ENCODE measurements at places on chromosomes 6 and 20. TPM values are rescaled to one million over a fixed set of nuclear protein-coding genes. Genes with fewer than 3 reads are reported as not detected.
A peak's percentile ranks its signal among the peaks of the same experiment; 100 is the strongest.

The TMEM74B gene
- 18.4 TPM for total RNA-seq

The FOXF2 gene
- total RNA-seq = not detected

The FAM209B gene
- not detected for total RNA-seq

The NRSN1 gene
- total RNA-seq = not detected

The DOK5 gene
- not detected for total RNA-seq

The MCM3 gene
- 201 TPM for total RNA-seq

DNA sequence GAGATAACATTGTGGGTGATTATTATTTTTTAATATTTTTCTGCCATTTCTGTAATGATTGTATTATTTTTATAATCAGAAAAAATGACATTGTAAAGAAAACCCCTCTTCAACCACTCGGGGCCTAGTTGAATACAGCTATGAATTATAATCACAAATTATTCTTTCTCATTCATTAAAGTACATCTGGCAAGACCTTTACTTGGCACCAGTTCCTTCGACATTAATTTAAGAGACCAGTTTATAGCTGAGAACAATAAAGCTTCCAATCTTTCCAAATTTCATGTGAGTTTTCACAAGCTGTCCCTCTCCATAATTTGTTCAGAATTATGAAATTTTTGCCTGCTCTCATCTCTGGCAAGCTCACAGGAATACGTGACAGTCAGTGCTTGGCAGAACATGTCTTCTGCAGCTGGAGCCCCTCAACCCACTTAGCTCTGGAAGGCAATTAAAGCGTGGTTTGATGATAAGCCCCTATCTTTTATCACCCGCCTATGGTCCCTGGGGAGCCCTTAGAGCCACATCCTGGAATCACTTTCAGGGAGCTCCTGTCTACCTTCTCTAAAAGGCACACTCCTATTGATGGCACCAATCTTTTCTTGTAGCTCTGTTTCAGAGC lies 237.2 kb upstream of the PRND start:
- H3K36me3 ChIP-seq = no peaks in the 10 kb centered on the region
- H3K4me1 ChIP-seq = peaks cover 30% of the 10 kb centered on the region
- H3K4me3 ChIP-seq = no peak overlapping the region
- no peaks in the 10 kb centered on the region for H3K27me3 ChIP-seq
- no peak overlapping the region for H3K27ac ChIP-seq
- no peak for DNase-seq

DNA sequence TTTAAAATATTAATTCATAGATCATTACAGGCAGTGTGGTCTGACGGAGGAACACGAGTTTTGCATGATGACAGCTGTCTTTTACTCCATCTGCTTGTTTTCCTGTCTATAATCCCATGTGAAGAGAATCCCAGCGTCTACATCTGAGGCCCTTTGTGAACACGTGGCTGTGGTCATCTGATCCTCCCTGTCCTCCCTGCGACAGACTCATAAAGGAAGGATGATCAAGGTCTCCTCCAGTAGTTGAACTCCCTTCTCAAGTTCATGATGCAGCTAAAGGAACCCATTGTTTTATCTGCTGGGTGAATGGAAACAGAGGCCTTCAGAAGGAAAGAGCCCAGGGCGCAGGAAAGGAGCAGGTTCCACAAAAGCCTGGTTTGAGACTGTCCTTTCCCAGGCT lies 435.8 kb upstream of the JARID2 start:
- no peaks in the 10 kb centered on the region for H3K4me1 ChIP-seq
- H3K4me3 ChIP-seq = no peak overlapping the region
- no peaks in the 10 kb centered on the region for H3K36me3 ChIP-seq
- no peaks in the 10 kb centered on the region for H3K27me3 ChIP-seq
- H3K27ac ChIP-seq = no peak overlapping the region

- DNase-seq = no peak
- H3K27me3 ChIP-seq = no peaks in the 10 kb centered on the region
- H3K4me3 ChIP-seq = no peak overlapping the region
- H3K4me1 ChIP-seq = no peaks in the 10 kb centered on the region
- no peaks in the 10 kb centered on the region for H3K36me3 ChIP-seq
- H3K27ac ChIP-seq = no peak overlapping the region
These were observed 222.6 kb downstream of the EYA4 start for GRCh38 chr6:133463790-133464189.

GRCh38 chr20:33850159-33850558 lies 39.0 kb downstream of the CHMP4B start:
- H3K4me1 ChIP-seq = no peaks in the 10 kb centered on the region
- no peak overlapping the region for H3K27ac ChIP-seq
- DNase-seq = peak; percentile 17
- no peak overlapping the region for H3K4me3 ChIP-seq
- H3K27me3 ChIP-seq = no peaks in the 10 kb centered on the region
- peaks cover 35% of the 10 kb centered on the region for H3K36me3 ChIP-seq

DNA sequence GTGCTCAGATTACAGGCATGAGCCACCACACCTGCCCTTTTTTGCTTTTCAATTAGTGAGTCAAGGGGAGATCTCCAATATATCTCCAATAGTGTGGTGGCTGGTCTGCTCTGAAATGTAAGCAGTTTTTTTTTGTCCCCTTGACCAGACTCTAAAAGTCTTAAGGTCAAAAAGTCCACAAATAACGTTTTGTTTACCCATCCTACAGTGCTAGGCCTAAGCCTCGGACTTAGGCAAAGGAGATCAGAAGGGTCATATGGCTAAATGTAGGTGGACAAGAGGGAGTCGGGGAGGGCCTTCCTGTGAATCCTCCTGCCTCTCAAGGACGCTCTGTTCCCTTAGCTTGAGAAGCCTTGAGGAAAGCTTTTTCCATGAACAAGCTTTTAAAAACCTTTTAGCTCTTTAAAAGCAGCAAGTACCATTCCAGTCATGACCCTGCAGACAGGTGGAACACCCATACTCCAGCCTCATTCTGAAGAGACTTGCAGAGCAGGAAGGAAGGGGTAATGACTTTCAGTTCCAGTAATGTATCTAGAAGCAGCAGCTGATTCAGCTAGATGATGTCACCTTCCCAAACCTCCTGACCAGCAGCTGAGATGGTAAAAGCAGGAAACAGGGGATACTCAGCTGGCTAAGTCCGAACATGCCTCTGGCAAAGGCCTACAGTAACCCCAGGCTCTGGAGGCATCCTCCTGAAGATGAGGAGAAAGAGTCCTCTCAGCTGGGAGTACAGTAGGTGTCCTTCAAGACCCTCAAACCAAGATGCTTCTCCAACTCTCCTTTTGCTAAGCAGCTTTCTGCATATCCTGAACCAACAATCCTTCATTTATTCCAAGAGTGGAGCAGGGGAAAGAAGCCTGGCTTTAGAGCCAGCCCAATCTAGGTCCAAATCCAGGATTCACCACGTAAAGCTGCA lies 23.6 kb downstream of the BCL2L1 start:
- DNase-seq = peak; percentile 88
- no peak overlapping the region for H3K4me3 ChIP-seq
- H3K27me3 ChIP-seq = no peaks in the 10 kb centered on the region
- H3K4me1 ChIP-seq = peaks cover 75% of the 10 kb centered on the region

GRCh38 chr20:16599257-16599656 lies 26.0 kb upstream of the KIF16B start:
- no peaks in the 10 kb centered on the region for H3K36me3 ChIP-seq
- no peak overlapping the region for H3K4me3 ChIP-seq
- H3K27ac ChIP-seq = no peak overlapping the region

- no peak overlapping the region for H3K27ac ChIP-seq
- no peak overlapping the region for H3K4me3 ChIP-seq
- no peaks in the 10 kb centered on the region for H3K4me1 ChIP-seq
- no peaks in the 10 kb centered on the region for H3K27me3 ChIP-seq
- no peak for DNase-seq
- no peaks in the 10 kb centered on the region for H3K36me3 ChIP-seq
These were observed 18.6 kb downstream of the MOXD1 start for GRCh38 chr6:132382630-132383175.

DNA sequence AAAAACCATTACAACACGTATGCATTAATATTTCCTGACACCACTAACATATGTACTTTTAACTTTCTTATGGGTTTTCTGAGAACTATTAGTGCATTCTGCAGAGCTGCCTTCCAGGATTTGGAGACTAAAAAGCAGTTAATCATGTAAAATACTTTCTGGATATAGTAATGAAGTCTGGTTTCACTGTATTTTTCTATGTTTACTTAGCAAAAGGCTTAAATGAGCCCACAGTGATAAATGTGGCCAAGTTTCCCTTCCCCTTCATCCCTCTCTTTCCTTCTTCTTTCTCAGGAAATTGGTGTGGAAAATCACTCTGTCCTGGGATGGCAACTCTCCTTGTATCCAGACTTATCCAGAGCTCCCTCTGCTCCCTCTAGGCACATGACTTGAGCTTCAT lies 29.7 kb upstream of the ENPP1 start:
- no peak overlapping the region for H3K27ac ChIP-seq
- H3K36me3 ChIP-seq = no peaks in the 10 kb centered on the region
- H3K27me3 ChIP-seq = no peaks in the 10 kb centered on the region
- no peaks in the 10 kb centered on the region for H3K4me1 ChIP-seq
- H3K4me3 ChIP-seq = no peak overlapping the region

- no peaks in the 10 kb centered on the region for H3K36me3 ChIP-seq
- no peak overlapping the region for H3K27ac ChIP-seq
- no peak for DNase-seq
- peaks cover 19% of the 10 kb centered on the region for H3K4me1 ChIP-seq
These were observed 353.3 kb upstream of the ARID1B start for GRCh38 chr6:156423829-156424228.

GRCh38 chr6:7260291-7261031 lies 52.5 kb downstream of the SSR1 start:
- H3K27me3 ChIP-seq = no peaks in the 10 kb centered on the region
- peak overlapping the region; percentile 64 for H3K27ac ChIP-seq
- H3K36me3 ChIP-seq = no peaks in the 10 kb centered on the region
- DNase-seq = no peak
- peaks cover 17% of the 10 kb centered on the region for H3K4me1 ChIP-seq

DNA sequence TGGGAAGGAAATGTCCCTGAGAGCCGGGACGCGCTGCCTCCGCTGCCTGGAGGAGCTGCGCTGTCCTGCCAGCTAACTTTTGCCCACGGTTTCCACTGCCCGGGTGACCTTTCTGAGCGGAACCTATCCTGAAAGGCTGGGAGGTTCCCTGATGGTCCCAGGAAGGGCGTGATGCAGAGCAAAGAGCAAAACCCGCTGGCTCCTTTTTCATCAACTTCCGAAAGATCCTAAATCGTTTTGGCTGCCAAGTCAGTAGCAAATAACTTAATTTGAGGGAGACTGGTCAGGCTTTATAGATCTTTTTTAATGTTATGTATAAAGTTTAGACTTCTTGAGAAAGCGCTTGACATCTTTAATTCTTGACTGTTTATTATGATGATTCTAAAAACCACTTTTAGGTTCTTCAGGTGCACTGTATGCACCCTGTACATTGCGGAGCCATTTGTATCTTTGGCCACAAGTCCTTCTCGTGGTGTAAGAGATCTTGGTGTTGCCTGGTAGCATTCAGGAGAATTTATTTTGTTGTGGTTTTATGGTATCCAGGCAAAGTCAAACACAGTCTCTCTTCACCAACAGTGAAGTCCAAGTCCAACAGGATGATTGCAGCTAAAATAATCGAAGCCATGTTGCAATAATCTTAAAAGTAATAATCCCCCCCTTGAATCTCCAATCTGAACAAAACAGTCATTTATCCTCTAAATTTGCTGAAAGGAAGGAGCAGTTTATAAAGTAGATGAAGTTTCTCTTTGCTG lies at the start of gene SYNE1:
Gene SYNE1, minus strand, starts transcription at position 67 of the 752 bp plus-strand sequence. CDS start 9,031 bp downstream, outside the sequence.
- H3K27me3 ChIP-seq = peaks cover 67% of the 10 kb centered on the region
- H3K36me3 ChIP-seq = no peaks in the 10 kb centered on the region
- DNase-seq = no peak
- H3K4me1 ChIP-seq = no peaks in the 10 kb centered on the region
- no peak within 1 kb of the TSS for H3K4me3 ChIP-seq

DNA sequence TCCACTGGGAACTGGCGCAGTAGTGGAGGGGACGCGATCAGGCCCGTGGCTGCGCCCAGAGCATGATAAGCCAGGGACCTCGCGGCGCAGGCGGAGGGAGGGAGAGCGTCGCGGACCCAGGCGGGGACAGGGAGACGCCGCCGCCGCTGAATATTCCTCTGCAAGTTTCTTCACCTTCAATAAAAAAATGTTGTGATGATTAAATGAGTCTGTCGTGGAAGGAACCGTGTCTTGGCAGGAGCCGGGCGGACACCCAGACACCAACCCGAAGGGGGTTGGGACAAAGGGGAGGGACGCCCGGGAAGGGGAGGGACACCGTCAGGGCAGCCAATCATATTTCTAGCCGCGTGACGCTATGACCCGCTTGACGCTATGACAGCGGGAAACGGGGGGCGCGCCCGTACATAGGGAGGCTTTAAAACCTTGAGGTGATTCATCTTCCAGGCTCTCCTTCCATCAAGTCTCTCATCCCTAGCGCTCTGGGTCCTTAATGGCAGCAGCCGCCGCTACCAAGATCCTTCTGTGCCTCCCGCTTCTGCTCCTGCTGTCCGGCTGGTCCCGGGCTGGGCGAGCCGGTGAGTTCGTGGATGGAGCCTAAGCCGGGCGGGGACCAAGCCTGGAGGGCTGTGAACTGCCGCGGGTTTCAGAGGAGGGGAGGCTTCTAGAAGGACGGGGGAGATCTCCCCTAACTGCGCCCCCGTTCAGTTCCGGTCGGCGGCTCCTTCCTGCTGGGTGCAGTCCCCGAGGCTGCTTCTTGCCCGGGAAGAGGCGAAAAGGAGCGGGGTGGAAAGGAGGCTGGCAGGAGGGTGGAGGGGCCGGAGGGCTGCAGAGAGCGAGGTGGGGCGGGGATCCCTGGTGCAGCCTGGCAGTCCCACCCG lies at the start of gene ULBP2:
Gene ULBP2, plus strand, starts transcription at position 432 of the 878 bp plus-strand sequence. Its CDS starts 59 bp downstream, at position 491.
- H3K4me1 ChIP-seq = peaks cover 7% of the 10 kb centered on the region
- peak within 1 kb of the TSS; percentile 83 for H3K4me3 ChIP-seq
- H3K27me3 ChIP-seq = no peaks in the 10 kb centered on the region
- no peak within 1 kb of the TSS for H3K27ac ChIP-seq
- no peaks in the 10 kb centered on the region for H3K36me3 ChIP-seq

GRCh38 chr6:108594640-108595039 lies 33.9 kb downstream of the FOXO3 start:
- H3K36me3 ChIP-seq = no peaks in the 10 kb centered on the region
- no peak overlapping the region for H3K27ac ChIP-seq
- peak; percentile 13 for DNase-seq
- peaks cover 8% of the 10 kb centered on the region for H3K4me1 ChIP-seq
- H3K4me3 ChIP-seq = no peak overlapping the region

DNA sequence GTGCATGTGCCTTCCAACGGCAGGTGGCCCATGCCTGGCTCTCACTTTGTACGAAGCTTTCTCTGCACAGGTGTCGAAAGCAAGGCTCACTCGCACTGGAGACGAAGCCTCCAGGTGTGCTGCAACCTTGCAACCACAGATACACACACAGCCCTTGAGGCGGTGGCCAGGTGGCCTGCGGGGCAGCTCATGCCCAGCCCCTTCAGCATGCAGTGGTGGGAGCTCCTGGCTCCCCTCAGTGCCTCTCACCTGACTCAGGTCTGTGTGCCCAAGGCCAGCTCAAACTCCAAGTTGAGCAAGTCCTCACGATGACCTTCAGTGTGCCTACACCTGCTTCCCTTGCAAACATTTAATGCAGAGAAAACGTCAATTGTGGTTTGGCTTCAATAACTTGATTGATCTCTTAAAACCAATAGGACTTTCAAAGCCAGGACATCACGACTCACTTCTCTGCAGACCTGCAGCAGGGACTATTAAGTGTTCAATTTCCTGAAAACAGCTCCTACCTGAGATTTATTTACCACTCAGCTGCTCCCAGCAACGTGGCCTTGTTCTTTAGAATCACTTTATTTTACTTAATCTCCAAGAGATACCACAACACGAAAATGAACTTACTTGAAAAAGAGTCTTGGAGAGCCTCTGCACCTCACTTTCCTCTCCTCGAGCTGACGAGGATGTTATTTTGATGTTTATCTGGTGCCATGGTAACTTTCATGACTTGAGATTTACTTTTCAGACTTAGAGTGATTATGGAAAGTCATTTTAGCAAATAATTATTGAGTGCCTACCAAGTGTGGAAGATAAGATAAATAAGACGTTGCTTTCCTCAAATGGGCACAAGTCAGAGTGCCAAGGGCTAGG lies 86.3 kb downstream of the SLC22A23 start:
- no peak overlapping the region for H3K4me3 ChIP-seq
- H3K4me1 ChIP-seq = peaks cover 10% of the 10 kb centered on the region
- no peaks in the 10 kb centered on the region for H3K27me3 ChIP-seq
- H3K36me3 ChIP-seq = no peaks in the 10 kb centered on the region
